ENCODE measurements at places on chromosomes 1 and 21. TPM values are rescaled to one million over a fixed set of nuclear protein-coding genes. Genes with fewer than 3 reads are reported as not detected.

DNA sequence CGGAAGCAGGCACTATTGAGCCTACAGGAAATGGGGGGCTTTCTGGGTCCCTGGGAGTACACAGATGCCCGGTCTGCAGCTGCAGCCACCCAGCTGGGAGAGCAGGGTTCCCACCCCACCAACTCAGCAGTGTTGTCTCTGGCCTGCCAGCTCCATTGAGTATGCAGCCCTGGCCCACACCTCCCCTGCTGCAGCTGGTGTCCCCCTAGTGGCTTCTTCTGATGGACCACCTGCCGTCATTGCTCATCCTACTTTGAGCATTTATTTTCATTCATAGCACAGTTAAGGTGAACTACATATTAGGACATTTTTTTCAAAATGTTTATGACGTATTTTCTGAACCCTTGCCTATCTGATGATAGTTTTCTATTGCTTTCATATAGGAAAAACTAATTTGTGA lies 189.8 kb upstream of the LYPLAL1 start:
- no peaks in the 10 kb centered on the region for H3K36me3 ChIP-seq
- H3K27ac ChIP-seq: no peak overlapping the region
- no peak overlapping the region for H3K4me3 ChIP-seq
- H3K4me1 ChIP-seq: no peaks in the 10 kb centered on the region
- H3K27me3 ChIP-seq: no peaks in the 10 kb centered on the region

DNA sequence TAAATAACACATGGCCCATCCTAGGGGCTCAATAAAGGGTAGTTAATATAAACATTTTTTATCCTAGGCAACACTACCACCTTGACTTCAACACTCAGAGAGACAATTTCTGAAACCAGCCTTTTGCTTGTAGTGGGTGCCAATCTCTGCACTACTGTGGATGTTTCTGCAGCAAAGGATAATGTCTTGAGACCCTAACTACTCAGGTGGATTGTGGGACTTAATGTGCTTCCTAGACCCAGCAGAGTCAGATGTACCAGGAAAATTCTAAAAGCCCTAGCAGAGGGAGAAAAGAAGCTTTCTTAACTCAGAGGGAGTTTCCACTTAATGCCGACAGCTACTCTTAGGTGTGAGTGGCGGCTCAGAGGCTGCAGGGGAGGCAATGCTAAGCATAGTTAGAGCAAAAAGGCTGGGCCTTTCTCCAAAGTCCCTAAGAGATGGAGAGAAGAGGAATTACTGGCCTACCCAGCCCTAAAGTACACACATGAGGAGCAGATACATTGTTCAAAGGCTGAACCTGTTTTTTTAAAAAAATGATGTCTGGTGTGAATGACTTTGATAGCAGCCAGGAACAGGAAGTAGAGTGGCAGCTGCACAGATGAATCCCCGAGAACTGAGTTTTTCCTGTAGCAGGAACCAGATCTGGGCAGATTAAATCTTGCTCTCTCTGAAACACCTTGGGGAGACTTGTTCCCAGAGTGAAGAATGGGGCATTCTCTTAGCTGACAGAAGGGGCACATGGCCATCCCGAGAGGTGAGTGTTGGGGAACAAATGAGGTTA lies 33.5 kb upstream of the ABCD3 start:
- H3K27ac ChIP-seq: no peak overlapping the region
- DNase-seq: no peak
- no peaks in the 10 kb centered on the region for H3K27me3 ChIP-seq
- H3K4me1 ChIP-seq: peaks cover 3% of the 10 kb centered on the region

DNA sequence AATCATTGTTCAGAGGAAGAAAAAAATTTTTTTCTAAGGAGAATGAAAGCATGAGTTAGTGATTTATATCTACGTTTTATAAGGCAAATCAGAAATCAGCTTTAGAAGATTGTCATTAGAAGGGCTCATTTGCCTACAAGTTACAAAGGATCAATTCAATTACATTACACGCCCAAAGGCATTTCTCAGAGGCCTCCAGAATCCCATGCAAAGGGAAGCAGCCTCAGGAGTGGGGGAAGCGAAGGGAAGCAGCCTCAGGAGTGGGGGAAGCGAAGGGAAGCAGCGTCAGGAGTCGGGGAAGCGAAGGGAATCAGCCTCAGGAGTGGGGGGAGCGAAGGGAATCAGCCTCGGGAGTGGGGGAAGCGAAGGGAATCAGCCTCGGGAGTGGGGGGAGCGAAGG lies 206.2 kb downstream of the GREM2 start:
- no peak overlapping the region for H3K4me3 ChIP-seq
- no peak overlapping the region for H3K27ac ChIP-seq
- H3K27me3 ChIP-seq: no peaks in the 10 kb centered on the region
- H3K4me1 ChIP-seq: no peaks in the 10 kb centered on the region
- DNase-seq: no peak

DNA sequence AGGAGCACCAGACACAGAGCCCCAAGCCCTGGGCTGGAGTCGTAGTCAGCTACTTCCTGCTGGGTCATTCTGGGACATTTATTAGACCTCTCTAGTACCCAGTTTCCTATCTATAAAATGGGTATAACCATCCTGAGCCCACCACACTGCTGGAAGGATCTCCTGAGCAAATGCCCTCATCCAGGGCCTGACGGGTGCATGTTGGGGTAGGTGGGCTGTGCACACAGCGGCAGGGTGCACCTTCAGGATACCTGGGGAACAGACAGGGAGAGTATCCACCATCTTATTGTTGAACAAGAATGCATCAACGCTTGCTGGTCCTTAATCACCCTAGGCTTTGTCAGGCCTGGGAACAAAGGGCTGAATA lies 191.0 kb downstream of the HIVEP3 start:
- H3K27ac ChIP-seq: no peak overlapping the region
- no peaks in the 10 kb centered on the region for H3K27me3 ChIP-seq
- DNase-seq: no peak
- no peaks in the 10 kb centered on the region for H3K4me1 ChIP-seq

- DNase-seq: no peak
- no peaks in the 10 kb centered on the region for H3K4me1 ChIP-seq
- H3K36me3 ChIP-seq: no peaks in the 10 kb centered on the region
- no peak overlapping the region for H3K4me3 ChIP-seq
Observed at GRCh38 chr1:67317803-67318202, 10.1 kb downstream of the IL12RB2 start.

DNA sequence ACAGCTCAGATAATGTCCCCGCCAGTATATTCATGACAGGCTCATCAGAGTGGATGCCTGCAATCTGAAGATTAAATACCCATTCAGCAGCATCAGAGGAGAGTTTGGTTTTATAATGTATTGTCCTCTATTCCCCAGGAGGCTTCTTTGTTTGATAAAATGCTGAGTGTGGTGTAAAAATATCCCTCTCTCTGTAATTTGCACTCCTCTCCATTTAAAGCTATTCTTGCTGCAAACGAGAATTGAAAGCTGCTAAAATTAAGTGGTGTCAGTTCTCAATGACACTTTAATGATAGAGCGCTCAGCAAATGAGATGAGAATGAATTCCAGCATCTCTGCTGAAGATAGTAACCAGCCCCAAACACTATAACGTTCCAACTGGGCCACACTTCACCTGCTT lies 205.7 kb upstream of the RRP15 start:
- H3K4me1 ChIP-seq: no peaks in the 10 kb centered on the region
- no peak overlapping the region for H3K27ac ChIP-seq
- DNase-seq: no peak
- no peak overlapping the region for H3K4me3 ChIP-seq

DNA sequence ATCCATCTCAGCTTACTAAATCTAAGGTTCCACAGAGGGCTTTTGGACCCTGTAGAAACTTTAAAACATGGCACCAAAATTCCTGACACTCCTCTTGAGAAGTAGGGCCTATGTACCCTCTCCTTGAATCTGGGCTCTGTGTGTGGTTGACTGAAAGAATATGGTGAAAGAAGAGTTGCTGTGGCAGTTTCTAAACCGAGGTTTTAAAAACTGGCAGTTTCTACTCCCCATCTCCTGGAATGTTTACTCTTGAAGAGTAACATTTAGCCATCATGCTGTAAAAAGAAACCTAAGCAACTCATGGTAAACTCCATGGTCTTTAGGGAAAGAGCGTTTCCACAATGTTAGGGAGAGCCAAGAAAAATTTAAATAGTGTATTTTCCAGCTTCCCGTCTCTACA lies 4.6 kb upstream of the CMPK1 start:
- no peak overlapping the region for H3K4me3 ChIP-seq
- H3K36me3 ChIP-seq: no peaks in the 10 kb centered on the region

DNA sequence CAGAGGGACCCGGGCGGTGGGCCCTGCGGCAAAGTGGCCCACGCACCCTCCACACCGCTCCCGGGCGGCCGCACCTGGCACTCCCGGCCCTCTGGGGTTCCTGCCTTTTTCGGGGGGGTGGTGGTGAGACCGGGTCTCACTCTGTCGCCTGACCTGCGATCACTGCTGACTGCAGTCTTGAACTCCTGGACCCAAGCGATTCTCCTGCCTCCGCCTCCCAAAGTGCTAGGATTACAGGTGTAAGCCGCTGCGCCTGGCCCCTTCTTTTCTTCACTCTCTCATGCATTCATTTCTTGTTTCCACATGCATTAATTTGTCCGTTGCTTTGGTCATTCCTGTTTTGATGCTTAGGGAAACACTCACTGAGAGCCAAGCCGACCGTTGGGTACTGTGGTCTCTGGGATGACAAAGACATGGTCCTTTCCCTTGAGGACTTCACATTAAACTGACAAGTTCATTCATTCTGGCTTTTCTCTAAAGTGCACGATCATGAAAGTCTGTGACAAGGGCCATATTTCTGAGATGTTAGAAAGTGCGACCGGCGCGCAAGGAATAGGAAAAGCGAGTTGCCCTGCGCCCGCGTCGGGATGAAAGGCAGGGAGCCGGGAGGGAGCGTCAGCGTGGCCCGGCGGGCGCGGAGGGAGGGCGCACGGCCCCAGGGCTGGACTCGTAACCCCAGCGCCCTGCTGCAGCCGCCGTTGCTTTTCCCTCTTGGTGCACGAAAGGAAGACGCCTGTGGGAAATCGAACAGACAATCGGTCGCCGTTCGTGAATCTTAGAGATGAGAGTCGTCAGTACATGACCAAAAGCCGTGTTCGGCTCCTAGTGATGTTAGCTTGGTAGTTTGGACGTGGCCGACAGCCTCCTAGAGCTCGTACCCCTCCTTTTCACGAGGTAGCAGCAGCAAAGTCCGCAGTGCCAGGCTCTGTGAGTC lies 1.0 kb upstream of the MCOLN2 start:
- H3K27me3 ChIP-seq: no peaks in the 10 kb centered on the region
- H3K4me1 ChIP-seq: no peaks in the 10 kb centered on the region
- H3K27ac ChIP-seq: no peak overlapping the region
- peak overlapping the region; percentile 36 for H3K4me3 ChIP-seq
- DNase-seq: no peak
- H3K36me3 ChIP-seq: no peaks in the 10 kb centered on the region

GRCh38 chr1:82689217-82689616 lies 888.5 kb downstream of the ADGRL2 start:
- H3K36me3 ChIP-seq: no peaks in the 10 kb centered on the region
- no peak overlapping the region for H3K4me3 ChIP-seq
- no peak overlapping the region for H3K27ac ChIP-seq
- H3K27me3 ChIP-seq: no peaks in the 10 kb centered on the region

- H3K4me3 ChIP-seq: no peak overlapping the region
- H3K27ac ChIP-seq: no peak overlapping the region
- DNase-seq: no peak
- no peaks in the 10 kb centered on the region for H3K4me1 ChIP-seq
- no peaks in the 10 kb centered on the region for H3K27me3 ChIP-seq
Observed at GRCh38 chr21:43877936-43878575, 13.0 kb downstream of the AGPAT3 start.

DNA sequence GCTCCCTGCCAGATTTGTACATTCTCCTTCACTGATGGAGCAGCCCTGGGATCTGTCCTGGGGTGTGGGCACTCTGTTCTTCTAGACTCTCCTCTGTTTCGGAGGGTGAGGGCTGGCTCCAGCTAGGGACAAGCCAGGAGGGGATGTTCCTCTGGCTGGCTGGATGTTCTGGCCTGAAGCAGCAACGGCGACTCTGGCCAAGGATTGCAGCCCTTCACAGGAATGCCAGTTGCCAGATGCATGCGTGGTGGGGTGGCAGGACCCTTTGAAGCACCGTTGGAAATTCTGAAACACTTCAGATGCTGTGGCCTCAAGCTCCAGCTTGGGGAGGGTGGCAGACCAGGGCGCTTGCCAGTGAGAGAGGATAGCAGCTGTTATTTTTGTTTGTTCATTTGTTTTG lies 210.9 kb downstream of the TRABD2B start:
- no peak overlapping the region for H3K27ac ChIP-seq
- H3K36me3 ChIP-seq: no peaks in the 10 kb centered on the region
- H3K27me3 ChIP-seq: no peaks in the 10 kb centered on the region

The OLFM3 gene
- not detected for total RNA-seq

The ADGRB2 gene
- total RNA-seq: 3.0 TPM

The SLC30A2 gene
- total RNA-seq: 0.34 TPM

The HAO2 gene
- total RNA-seq: not detected

The KRTAP19-1 gene
- total RNA-seq: not detected

The ANGPTL1 gene
- 18.9 TPM for total RNA-seq
